ENCODE measurements at places on chromosomes 1 and 21.

- DNase-seq = no peak
These were observed 170.7 kb downstream of the IER5 start for GRCh38 chr1:181259026-181259745.

- DNase-seq = no peak
These were observed 146.9 kb downstream of the AJAP1 start for GRCh38 chr1:4801192-4801924.

GRCh38 chr1:112964347-112964746 lies 8.4 kb upstream of the SLC16A1 start:
- DNase-seq = no peak

- no peak for DNase-seq
These were observed 60.5 kb upstream of the SIPA1L2 start for GRCh38 chr1:232690285-232690935.

- DNase-seq = no peak
These were observed 18.8 kb downstream of the ITSN1 start for GRCh38 chr21:33661146-33661545.

DNA sequence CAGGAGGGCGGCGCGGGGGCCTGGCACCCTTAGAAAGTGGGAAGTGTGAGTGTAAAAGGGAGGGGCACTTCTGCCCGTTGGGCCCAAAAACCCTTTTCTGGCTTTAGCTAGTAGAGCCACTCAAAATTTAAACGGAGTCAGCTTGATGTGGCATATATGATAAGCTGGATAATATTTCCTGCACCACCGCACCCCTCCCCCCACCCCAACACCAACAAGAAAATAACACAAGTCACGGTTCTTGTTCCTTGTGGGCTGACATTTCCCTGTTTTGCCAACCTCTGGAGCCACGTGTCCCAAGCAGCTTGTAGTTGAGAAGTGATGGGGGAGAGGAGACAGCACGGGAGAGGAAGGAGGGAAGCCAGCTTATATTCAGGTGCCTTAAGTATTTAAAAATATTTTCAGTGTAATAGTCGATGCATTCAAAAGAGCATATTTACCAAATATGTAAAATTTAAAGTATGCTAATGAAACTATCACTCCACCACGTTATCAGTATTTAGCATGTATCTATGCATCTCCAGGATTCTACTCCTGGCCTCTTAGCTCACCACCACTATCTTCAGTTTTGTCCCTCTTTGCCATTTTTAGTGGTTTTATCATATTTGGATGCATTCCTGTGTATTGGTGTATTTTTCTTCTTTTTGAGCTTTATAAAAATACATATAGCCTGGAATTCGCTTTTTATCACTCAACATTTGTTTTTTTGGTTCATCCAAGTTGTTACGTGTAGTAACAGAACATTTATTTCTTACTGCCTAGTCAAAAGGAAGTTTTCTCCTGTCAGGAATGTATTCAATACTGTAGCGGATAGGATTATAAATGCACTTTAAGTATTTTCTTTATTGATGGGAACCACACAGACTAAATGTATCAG lies 773 bp upstream of the DDX59 start:
- DNase-seq = peak; percentile 45

DNA sequence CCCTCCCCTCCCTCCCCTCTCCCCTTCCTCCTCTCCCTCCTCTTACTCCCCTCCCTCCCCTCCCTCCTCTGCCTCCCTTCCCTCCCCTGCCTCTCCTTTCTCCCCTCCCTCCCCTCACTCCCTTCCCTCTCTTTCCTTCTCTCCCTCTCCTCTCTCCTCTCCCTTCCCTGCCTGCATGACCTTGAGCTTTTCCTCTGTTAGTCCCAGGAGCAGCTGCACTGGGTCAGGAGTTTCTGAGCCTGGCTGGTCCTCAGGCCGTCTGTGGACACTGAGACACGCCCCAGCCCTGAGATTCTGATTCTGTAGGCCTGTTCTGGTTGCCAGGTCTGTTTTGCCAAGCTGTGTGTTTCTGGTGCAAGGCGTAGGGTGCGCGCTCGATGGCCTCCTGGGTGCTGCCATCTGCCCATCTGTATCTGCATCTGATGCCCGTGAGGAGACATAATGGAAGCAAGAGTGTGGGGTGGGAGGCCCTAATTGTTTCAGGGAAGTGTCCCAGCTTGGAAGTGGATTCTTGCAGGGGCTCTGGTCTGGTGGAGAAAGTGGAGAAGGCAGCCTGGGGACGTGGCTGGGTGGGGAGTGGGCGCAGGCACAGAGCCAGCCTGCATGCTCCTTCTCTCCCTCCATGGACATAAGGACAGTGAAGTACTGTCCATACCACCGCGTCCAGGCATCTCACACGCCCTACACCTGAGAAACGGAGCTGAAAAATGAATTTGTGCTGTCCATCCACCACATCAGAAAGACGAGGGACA lies 97.2 kb downstream of the WDR4 start:
- no peak for DNase-seq

- DNase-seq = no peak
These were observed 143.7 kb downstream of the PLPP3 start for GRCh38 chr1:56435434-56436262.

DNA sequence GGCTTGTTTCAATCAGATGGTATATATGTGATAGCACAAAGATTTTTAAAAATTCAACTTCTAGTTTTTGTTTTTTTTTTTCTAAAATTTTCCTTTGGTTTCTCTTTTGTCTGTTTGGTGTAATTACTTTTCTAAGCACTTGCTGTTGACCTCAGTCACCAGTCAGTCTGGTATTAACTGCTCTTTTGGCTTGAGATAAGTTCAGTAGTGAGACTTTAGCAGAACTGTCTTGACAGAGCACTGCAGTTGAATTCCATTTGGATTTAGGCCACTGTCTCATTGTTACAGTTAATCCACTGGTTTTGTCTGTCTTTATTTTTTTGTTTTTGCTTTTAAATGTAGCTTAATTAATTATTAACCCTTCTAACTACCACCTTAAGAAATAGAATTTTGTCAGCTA lies 36.2 kb downstream of the OSBPL9 start:
- no peak for DNase-seq

DNA sequence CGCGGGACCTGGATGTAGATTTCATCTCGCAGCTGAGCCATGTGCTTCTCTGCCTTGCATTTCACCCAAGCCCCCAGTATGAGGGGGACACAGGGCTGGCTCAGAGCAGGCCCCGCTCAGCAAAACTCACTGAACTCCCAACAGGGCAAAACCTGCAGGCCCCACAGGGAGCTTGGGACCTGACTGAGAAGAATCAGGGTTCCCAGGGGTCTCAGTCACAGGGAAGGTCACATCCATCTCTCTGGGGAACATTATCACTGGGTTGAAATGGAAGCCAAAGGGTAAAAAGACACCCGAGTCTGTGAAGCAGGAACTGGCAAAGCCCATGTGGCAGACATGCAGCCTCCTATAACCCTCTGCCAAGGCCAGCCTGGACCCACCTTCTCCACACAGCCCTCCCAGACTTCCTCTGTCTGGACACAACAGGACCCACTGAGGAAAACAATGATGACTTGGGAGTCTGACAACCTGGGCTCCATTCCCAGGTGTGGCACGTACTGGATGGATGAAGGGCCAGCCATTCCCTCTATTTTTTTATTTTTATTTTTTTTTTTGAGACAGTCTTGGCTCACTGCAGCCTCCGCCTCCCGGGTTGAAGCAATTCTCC lies 11.7 kb downstream of the HSPG2 start:
- DNase-seq = no peak

DNA sequence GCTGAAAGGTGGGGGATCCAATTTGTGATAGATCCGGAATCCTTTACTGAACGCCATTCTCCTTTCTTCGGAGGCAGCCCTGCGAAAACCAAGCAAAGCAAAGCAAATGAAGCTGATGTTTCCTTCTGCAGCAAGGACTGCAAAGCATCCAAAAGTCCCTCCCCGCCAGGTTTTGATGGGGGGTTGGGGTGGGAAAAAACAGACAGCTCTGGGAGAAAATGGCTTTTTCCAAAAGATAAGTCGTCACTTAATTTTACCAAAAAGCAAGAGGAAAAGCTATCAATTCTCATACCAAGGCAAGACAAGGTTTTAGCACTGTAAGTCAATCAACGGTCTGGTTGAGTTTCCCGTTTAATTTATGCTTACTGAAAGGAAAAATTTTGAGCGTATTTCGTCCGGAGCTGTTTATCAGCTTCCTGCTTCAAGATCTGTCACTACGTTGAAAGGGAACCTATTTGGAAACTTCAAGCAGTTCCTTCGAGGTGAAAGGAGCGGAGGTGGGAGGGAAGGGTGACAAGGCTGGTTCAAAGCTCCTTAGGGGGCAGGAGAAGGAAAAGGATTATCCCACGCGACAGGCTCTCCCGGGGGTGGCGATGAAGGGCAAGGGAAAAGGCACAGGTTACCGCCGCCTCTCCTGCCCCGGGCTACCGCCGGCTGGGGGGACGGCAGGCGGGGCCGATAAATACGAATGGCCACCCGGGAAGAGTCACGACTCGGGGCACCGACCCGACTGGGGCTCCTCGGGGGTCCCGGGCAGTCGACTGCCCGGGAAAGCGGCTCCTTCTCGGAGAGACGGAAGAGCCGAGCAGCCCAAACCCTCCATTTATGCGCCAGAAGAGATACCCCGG lies 750 bp downstream of the SYNJ1 start:
- peak; percentile 49 for DNase-seq

Data from H54 (cell line).